ENCODE measurements at places on chromosomes 3 and 15. TPM values are rescaled to one million over a fixed set of nuclear protein-coding genes. Genes with fewer than 3 reads are reported as not detected.

The SMAD6 gene
- total RNA-seq: 7.7 TPM

The NUP210 gene
- 4.1 TPM for total RNA-seq

The ISY1 gene
- total RNA-seq: 15.5 TPM

The LEKR1 gene
- total RNA-seq: not detected

The FBXL22 gene
- 4.2 TPM for total RNA-seq

The RHOV gene
- total RNA-seq: 111 TPM

The NR1I2 gene
- not detected for total RNA-seq

The ALPK3 gene
- 0.42 TPM for total RNA-seq

DNA sequence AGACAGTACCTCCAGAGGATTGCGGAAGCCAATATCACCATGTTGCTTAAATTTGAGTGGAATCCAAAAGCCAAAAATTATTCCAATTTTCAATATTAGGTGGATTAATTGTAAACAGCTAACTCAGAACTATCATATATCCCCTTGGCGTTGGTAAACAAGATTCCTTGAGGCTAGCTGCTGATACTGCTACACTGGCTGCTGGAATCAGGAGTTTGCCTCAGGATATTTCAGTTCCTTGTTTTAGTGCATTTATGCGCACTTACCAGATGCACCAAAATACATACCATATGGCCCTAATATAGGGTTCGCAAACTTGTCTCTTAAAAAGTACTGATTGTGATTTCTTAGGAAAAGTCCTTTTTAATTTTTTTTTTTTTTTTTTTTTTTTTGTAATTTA, 605.2 kb upstream of the NAALADL2 start:
- no peak for DNase-seq

DNA sequence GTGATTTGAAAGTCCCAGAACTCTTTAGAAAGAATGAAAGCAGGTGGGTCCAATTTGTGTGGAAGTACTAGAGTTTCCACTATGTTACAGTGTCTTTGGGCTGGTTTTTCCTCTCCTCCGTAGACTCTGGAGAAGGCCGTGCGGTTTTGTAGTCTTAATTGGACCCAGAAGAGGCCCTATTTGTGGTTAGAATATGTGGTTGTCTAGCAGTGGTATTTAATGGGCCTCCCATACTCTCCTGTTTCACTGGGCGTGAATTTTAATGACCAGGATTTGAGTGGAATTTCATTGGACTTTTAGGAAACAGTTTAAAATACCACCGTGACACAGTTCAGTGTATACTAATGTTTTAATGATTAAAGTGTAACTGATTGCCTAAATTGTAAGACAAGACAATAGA, 182.3 kb downstream of the BBX start:
- no peak for DNase-seq

DNA sequence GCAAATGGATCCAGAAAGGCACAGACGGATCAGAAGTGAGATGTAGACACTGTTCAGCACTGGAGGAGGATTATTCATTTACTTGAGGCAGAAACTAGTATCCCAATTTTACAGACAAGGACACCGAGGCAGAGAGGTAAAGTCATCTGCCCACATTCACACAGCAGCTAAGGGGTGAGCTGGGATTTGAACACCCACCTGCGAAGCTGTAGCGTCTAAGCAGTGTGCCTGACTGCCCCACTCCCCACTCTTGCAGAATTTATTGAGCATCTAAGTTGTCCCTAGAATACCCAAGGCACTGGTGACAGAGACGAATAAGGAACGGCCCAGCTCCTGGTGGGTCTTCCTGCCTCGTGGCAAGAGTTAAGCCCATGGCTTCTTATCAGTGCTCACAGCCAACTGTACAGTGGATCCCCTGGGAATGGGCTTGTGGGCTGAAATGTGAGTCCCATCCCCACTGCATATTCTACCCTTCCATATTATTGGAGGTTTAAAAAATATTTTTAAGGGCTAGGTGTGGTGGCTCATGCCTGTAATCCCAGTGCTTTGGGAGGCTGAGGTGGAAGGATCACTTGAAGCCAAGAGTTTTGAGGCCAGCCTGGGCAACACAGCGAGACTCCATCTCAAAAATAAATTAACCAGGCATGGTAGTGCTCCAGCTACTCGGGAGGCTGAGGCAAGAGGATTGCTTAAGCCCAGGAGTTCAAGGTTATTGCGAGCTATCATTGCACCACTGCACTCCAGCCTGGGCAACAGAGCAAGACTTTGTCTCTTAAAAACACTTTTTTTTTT, 77.6 kb downstream of the IQSEC1 start:
- DNase-seq: no peak

- DNase-seq: no peak
Measured at GRCh38 chr3:2770451-2770850, 339.7 kb downstream of the IL5RA start.

- DNase-seq: no peak
Measured at GRCh38 chr15:48120745-48121144, at the start of gene SLC24A5. TSS of gene SLC24A5 (plus strand) at chr15:48120990. CDS start at chr15:48121045, 55 bp downstream.

DNA sequence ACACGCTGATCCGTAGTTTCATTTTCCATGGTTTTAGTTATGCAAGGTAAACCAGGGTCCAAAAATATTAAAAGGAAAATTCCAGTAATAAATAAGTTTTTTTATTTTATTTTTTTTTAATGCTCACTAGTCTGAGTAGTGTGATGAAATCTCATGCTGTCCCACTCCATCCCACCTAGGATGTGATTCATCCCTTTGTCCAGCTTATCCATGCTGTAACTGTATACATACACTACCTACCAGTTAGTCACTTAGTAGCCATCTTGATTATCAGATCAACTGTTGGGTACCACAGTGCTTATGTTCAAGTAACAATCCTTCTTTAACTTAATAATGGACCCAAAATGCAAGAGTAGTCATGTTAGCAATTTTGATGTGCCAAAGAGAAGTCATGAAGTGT, 75.2 kb downstream of the ESYT3 start:
- no peak for DNase-seq

DNA sequence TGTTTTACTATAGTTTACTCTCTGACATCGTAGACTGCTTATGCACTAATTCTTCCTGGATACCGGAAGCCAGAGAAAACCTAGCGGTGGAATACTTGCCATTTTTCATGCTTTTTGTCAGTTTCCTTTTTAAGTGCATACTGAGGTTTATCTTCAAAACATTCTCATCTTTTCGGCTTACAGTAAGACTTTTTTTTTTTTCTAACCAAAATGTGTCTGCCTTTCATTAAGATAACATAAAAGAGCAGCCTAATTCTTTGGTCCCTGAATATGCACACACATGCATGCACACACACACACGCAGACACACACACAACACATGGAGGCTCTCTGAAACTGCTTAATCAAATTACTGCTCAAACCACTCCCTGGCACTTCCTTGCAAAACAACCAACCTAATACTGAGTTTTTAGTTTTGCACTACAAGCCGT, 1.3 kb downstream of the ZNF445 start:
- DNase-seq: no peak

DNA sequence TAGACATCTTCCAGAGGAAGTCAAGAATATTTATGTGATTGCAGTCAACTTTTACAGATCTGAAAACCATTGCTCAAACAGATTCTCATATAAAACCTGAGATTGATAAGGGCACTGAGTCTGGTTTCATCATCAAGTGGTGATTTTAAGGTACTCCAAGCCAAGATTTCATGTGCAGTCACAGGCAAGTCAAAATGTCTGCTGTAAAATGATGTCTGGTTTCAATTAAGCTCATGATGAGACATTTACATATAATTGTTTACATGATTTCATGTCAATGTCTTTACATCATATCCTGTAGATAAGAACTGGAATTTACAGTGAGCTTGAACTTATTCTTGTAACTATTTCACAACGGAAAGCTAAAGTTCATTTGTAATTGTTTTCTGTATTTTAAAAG, 1215.5 kb downstream of the ROBO2 start:
- no peak for DNase-seq

DNA sequence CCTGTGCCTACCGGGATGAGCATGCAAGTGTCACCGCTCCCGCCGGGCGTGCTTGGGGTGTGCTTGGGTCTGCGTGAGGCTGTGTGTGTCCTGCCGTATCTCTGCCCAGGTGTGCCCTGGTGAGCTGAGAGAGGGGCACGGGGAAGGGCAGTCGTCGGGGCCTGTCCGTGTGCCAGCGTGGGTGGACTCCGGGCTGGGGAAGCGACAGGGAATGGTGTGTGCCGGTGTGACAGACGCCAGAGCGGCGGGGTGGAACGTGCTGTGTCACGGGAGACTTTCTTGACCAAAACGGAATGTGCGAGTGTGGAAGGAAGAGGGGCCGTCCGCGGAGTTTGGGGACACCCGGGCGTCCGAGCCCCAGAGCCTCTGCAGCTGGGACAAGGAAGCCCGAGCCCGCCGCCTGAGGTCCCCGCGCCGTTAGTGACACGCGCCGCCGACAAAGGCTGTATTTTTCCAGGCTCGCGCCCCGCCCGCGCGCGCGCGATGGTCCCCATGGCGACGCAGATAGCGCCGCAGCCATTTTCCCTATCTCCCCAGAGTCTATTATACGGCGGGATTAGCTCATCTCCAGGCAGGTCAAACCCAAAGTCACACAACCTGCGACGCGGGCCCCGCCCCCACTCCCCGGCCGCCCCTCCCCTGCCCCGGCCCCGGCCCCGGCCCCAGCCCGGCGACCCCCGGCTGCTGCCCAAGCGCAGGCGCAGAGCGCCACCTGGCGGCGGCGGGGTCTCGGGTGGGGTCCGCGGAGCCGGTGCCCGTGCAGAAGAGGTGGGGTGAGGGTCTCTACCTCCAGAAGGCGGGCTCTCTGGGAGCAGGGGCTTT, 4.5 kb upstream of the GATA2 start:
- DNase-seq: peak; percentile 49

DNA sequence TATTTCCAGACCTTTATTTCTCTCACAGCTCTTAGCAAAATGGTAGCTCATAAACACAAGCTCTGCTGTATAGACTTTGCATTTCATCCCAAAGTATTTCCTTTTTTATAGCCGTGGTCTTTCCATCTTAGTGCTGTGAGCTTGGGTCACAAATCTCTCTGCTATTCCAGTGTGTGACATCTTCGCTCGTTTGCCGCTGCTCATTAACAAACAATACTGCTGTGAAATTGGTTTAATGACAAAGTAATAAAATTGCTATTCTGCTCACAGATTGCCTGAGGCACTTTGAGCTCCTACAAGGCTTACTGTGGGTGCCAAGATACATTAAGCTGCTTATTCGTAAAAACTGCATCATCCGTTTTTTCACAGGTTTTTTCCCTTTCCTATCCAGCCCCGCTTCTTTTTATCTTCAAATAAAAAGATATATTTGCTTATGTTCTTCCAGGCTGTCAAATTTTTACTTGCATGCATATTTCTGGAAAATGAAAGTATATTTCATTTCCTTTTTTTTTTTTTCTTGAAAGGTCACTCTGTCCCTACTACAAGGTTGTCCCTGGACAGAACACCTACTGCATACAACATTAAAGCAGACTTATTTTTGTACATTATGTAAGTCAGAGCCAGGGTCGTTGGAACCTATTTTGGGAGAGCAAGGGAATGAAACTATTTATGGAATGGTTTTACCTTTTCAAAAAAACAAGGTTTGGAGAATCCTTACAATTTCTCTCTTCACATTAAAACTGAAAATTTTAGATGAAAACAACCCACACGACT, 174.5 kb downstream of the MEIS2 start:
- no peak for DNase-seq

DNA sequence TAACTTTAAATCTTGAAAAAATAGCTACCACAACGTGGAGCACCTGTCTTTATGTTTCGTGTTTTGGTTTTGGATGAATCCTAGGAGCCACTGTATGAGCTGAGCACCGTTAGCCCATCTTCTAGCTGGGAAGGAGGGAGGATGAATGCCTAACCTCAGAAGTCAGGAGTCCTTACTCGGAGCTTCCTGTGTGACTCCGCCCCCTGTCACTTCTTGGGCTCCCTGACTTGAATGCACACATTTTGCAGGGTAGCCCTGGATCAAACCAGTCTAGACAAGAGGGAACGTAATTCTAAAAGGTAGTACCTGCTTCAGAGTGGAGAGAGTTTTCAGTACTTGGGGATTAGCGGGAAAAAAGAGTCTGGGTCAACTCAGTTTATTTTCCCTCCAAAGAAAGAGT, 5.3 kb downstream of the GABRA5 start:
- no peak for DNase-seq

DNA sequence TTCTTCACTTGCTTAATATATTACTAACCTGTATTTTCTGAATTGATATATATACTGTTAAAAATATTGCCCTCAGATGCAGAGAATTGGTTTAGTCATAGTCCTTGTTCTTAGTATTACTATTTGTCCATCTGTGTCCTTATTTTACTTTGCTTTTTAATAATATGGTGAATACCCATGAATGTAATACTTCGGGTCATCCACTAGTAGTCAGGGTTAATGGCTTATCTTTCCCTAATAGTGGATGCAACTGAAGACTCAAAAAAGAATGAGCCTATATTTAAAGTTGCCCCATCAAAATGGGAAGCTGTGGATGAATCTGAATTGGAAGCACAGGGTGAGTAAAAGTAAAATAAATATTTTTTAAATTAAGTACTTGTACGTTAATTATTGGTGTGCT, 36.5 kb downstream of the U2SURP start:
- no peak for DNase-seq

- DNase-seq: no peak
Measured at GRCh38 chr3:78908236-78908635, 859.6 kb downstream of the ROBO1 start.

DNA sequence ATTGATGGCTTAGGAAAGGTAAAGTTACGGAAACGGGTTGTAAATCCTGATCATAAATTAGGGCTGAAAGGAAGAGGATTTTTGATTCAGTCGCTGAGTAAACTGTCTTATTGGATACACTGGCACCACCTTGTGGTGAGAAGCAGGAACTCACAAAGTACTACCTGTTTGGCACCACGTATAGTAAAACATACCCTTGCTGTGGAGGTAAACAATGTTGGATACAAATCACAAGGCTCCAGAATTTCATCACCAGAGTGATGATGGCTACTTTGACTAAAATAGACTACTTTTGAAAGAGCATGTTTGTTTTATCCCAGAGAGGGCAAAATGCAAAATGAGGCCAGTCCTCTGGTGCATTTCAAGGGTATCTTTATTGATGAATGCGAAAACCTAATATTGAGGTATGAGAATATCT, 216.9 kb downstream of the IGSF11 start:
- no peak for DNase-seq

- no peak for DNase-seq
Measured at GRCh38 chr3:128151758-128152274, 1.5 kb upstream of the EEFSEC start.

- DNase-seq: no peak
Measured at GRCh38 chr3:48960841-48961413, 29.1 kb upstream of the P4HTM start.

DNA sequence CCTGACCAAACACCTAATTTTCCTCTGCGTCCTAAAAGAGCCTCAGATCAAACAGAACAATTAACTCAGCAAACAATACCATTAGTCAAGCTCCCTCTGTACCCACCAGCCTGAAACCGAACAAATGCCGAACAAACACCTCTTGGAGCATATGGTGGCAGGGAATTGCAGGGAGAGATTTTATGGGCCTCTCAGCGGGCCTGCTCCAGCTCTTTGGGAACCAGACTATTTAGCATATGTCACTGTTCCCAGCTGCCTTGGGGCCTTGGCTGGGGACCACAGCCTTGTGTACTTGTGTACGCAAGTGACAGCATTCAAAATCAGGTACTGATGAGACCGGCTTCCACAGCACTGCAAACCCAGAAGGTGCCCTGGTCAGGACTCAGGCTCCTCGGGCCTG, 388.8 kb upstream of the PPP2R3A start:
- DNase-seq: no peak

- no peak for DNase-seq
Measured at GRCh38 chr3:133021206-133021605, 17.0 kb upstream of the TMEM108 start.

GRCh38 chr3:69379661-69380060, 6.2 kb downstream of the FRMD4B start:
- DNase-seq: no peak

- DNase-seq: no peak
Measured at GRCh38 chr3:98596541-98597500, 3.4 kb upstream of the CPOX start.

All from lower leg skin (tissue), 4 donors.